ENCODE measurements at places on chromosomes 4 and X. TPM values are rescaled to one million over a fixed set of nuclear protein-coding genes. Genes with fewer than 3 reads are reported as not detected.

GRCh38 chr4:116016201-116016600 lies 902.8 kb upstream of the NDST4 start:
- DNase-seq: no peak

GRCh38 chr4:86398187-86398586 lies 38.3 kb upstream of the MAPK10 start:
- DNase-seq: no peak

- DNase-seq: no peak
These were observed 411.0 kb upstream of the NDST3 start for GRCh38 chr4:117623326-117623725.

DNA sequence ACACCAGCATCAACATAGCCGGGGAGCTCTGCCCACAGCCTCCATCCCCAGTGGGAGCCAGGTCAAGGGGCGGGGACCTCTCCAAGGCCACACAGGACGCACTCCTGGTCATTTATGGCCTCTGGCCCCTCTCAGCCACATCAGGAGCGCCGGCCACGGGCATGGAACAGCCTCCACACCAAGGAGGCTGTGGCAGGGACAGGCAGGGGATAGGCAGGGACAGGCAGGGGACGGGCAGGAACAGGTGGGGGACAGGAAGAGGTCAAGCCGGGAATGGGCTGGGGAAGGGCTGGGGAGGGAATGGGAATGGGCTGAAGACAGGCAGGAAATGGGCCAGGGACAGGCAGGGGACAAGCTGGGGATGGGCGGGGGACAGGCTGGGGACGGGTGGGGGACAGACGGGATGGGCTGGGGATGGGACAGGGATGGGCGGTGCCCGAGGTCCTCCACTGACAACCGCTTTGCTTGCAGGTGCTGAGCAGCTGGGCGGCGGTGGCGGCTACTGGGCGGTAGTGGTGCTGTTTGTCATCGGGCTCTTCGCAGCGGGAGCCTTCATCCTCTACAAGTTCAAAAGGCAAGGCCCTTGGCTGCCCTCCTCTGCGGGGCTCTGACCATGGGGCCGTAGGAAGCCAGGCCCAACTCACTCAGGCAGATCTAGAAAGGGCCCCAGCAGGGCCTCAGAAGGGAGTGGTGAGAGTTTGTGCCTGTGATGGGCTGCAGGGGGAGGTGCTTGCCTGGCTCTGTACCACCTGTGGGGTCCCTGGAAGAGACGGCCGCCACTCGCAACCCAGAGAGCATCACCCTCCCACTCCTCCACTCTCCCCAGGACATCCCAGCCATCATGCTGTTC lies 205.6 kb downstream of the AFAP1 start:
- DNase-seq: no peak

CXCL3 gene
- 1.3 TPM for total RNA-seq

Data from endothelial cell of umbilical vein (primary cell).